ENCODE measurements at places on chromosomes 13 and 19. TPM values are rescaled to one million over a fixed set of nuclear protein-coding genes. Genes with fewer than 3 reads are reported as not detected.

CRX gene
- not detected for total RNA-seq

GRCh38 chr19:16524991-16525734, 17.1 kb downstream of the CHERP start:
- DNase-seq = no peak

- no peak for DNase-seq
These were observed 344.3 kb upstream of the SGCG start for GRCh38 chr13:22836475-22836874.

LRRC4B gene
- total RNA-seq = not detected

- no peak for DNase-seq
These were observed 22.3 kb upstream of the STARD13 start for GRCh38 chr13:33307843-33308242.

PRDX2 gene
- total RNA-seq = 199 TPM

GRCh38 chr19:3033595-3034405, 4.7 kb upstream of the TLE2 start:
- DNase-seq = no peak

DNA sequence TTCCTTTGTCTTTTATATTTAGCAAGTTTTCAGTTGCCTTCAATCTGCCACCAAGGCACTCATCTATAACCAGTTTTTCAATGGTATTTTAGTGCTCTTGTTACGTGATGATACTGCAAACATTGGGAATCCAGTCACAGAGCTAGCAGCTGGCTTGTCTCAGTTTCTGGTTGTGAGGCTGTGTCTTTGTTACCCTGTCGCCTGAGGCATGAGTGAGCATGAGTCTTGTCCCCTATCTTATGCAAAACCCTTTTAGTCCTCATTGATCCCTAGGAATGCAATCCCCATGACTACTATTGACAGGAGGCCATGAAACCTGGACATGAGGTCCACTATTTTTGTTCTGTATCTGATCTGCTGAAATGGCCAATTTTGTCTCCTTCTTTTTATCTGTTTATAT, 391.0 kb downstream of the LMO7 start:
- DNase-seq = no peak

DNA sequence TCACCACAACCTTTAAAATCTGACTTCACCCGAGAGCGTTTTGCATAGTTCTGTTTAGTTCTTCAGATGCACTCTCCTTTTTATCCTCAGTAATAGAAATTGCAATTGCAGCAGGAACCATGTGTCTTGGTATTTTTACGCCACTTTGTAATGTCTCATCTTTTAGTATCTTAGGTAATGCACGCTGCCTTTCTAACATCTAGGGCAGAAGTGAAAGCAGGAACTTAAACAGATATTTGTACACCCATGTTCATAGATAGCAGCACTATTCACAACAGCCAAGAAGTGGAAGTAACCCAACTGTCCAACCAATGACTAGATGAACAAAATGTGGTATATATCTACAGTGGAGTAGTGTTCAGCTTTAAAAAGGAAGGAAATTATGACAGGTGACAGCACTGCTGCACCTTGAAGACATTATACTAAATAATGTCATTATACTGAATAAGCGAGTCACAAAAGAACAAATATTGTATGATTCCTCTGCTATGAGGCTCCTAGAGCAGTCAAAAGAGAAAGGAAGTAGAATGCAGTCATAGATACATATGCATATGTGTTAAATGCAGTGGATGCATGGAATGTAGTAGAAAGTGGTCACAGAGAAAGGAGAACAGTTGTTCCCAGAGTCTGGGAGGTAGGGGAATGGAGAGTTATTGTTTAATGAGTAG, 105.9 kb upstream of the GJB6 start:
- DNase-seq = no peak

DNA sequence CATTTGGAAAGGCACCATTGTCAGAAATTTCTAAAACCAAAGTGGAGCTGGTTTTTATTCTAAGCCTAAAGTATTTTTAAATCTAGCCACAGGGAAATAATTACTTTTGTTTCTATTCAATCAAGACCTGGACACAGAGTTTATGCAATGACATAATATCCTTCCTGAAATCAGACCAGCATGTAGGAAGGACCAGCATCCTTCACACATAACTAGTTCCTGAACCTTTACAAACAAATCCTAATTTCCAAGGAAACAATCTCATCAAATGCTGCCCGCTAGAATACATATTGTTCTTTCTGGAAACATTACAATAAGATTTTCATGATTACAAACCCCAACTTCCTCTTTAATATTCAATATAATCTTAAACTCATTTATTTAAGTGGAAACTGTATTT, 1.5 kb downstream of the STARD13 start:
- DNase-seq = peak; percentile 95

GRCh38 chr13:97537110-97537509, 103.1 kb downstream of the RAP2A start:
- no peak for DNase-seq

GRCh38 chr13:46160471-46161066, 21.4 kb downstream of the LCP1 start:
- peak; percentile 65 for DNase-seq

- DNase-seq = no peak
These were observed 472.6 kb upstream of the KLHL1 start for GRCh38 chr13:70580825-70581224.

DNA sequence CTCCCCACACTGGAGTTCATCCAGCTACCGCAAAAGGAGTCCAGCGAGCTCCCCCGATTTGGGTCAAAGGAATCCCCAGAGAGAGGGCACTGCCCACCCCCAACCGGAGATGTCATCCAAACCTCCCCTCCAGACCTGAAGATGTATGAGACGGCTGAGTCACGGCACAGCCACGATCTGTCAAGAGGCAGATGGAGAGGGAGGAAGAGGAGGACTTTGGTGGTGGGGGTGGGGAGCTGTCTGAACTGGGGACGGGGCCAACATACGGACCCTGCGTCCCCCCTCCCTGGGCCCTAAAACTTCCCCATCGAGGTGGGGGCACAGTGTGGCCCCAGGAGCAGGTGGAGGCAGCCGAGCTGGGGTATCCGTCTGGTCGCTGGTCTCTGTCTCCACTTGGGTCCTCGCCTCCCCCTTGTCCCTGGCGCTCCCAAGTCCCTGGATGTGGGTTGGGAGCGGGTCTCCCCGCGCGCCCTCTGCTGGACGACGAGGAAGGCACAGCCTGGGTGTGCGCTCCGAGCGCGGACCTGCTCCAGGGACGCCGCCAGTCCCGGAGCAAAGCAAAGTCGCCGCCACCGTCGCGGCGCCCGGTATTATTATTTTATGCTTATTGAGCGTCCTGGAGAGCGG, 3.8 kb downstream of the PDE4A start:
- DNase-seq = no peak

DNA sequence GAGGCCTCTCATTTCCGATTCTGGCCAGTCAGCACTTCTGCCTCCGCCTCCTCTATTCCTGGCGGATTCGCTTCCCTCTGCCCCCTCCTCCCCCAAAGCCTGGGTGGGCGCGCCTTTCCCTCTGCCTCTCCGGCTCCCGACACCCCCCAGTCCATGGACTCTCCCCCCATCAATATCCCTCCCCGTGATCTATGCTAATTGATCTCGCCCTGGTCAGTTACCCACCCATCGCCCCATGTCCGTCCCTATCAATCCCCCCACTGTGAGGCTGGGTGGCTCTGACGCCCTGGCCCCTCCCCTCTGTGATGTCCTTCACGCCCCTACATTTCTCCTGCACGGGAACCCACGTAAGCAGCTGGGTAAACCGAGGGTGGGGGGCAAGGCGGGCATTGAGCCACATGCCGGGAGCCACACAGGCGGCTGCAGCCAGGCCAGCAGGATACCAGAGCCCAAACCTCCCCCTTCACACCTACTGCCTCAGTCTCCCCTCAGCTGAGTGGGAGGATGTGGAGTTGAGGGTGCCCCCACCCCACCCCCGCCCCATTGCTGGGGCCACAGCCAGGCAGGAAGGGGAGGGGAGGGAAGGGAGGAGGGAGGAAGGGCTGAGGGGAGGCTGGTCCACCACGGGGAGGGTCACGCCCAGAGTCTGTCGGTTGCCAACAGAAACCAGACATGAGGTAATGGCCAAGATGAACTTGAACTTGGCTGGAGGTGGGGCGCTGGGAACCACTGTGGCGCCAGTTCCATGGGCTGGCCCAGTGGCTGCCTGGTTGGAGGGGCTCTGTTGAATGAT, 21.0 kb downstream of the SMIM24 start:
- DNase-seq = peak; percentile 80

- no peak for DNase-seq
These were observed 100.1 kb downstream of the ERCC5 start for GRCh38 chr13:102945886-102946285.

GSX1 gene
- total RNA-seq = not detected

- no peak for DNase-seq
These were observed 36.4 kb downstream of the EPS15L1 start for GRCh38 chr19:16435238-16435917.

GRCh38 chr19:6215701-6216235, 64.0 kb downstream of the MLLT1 start:
- DNase-seq = no peak

PTPRS gene
- 20.5 TPM for total RNA-seq

DNA sequence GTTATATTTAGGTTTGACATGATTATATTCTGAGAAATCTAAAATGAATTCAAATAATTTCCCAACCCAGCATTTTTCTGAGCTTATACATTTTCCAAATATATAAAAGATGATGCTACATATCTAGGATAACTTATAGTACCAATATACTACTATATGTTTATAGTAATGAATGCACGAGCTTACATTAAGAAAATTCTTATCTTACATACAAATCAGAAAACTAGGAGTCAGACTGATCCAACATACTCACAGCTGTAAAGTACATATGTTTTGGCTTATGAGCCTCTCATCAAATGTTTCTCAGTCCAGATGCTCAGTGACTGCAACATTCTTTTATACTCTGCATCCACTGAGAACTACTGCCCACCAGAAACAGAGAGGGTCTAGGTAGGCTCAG, 491.3 kb upstream of the KLF12 start:
- no peak for DNase-seq

- no peak for DNase-seq
These were observed 19.6 kb upstream of the C19orf33 start for GRCh38 chr19:38284422-38284821.

DNA sequence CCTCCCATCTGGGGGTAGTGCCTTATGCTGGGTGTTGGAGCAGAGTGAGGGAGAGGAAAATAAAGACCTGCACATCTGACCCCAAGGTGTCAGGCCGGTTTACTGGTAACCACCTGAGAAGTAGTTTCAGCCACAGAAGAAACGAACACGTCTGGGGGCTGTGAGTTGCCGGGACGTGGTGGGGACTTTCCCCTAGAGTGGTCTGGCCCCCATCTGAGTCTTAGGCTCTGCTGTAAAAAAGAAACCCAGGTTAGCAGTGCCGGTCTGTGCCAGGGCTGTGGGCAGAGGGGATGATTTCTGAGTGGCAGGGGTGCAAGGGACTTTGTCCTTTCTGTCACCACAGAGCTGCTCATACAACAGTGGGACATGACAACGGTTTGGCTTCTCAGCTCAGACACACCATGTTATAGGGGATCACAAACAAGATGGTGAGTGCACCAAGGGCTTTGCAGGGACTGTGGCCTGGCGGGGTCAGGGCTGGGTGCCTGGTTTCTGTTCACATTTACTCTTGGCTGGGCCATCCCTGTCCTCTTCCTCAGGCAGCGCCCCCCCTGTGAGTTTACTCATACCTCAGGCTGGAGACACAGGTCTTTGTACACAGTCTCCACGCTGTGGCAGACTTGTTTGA, 9.0 kb downstream of the GCDH start:
- DNase-seq = no peak

GRCh38 chr13:45180713-45181601, 19.9 kb downstream of the KCTD4 start:
- no peak for DNase-seq

DNA sequence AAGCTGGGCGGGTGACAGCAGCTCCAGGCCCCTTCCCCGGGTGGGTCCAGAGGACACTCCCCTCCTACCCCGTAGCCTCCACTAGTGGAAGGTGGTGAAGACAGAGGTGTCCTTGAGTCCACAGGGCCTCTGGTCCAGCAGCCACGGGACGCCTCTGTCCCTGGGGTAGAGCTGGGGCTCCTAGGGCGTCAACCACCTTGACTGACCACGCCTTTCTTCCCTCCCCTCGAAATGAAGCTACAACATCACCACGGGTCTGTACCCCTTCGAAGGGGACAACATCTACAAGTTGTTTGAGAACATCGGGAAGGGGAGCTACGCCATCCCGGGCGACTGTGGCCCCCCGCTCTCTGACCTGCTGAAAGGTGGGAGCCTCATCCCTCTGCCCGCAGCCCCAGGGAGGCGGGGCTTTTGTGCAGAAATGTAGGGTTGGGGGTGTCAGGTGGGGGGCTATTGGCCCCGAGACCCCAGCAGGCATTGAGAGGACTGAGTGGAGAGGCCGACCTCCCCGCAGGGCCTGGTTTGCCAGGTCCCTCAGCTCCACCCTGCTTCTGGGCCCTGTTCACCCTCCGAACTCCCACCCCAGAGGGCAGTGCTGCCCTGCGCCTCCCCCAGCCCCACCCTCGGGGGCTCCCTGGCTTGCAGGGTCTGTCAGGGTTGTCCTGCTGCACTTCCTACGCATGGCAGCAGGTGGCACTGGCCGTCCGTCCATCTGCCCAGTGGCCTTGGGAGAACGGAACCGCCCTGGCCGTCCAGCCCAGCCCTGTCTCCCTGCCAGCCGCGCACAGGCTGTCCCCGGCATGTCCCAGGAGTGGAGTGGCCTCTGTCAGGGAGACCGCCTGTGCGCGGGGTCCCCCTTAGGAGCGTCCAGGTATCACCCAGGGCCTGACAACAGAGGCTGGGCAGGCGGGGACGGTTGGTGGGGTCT, 15.7 kb downstream of the STK11 start:
- peak; percentile 75 for DNase-seq

KLF1 gene
- total RNA-seq = 0.25 TPM

GRCh38 chr19:38880076-38880881, 2.2 kb upstream of the RINL start:
- DNase-seq = no peak

DNA sequence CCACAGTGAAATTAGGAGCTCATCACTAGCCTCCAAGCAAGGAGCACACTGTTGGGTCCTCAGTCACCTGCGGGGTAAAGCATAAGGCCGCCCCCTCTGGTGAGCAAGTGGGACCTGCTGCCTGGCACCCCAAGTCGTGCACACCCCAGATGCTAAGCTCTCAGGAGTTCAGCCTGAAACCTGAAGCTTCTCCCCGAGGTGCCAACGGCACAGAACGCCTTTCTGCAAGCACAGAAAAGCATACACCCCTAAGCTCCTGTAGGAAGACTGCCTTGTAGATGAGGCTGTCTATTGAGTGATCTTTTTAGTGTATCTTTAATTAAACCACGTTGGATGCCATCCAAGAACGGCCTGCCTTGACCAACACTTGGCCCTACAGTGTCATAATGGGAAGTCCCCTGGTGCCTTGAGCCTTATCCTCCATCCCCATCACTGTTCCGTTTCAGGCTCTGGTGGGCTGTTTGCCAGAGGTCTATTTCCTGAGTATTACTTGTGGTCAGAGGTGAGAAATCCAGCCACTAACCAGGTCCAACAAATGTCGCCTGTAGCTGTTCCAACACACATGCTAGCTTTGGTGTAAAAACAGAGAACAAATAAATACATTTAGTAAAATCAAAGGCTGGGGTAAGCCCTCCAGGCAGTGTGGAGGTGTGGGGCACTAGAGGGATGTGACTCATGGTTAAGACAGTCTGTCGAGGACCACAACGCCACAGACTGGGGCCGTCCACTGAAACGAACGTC, 44.8 kb downstream of the C13orf42 start:
- DNase-seq = no peak

Measured in dermis microvascular lymphatic vessel endothelial cell (primary cell).